ENCODE measurements at places on chromosomes 12 and 14. TPM values are rescaled to one million over a fixed set of nuclear protein-coding genes. Genes with fewer than 3 reads are reported as not detected.

The DTX1 gene
- total RNA-seq = 4.9 TPM

The IFT43 gene
- total RNA-seq = 41.6 TPM

The BDKRB2 gene
- total RNA-seq = 16.1 TPM

The NGB gene
- total RNA-seq = not detected

The GPRC5D gene
- total RNA-seq = 0.25 TPM

The TAS2R19 gene
- 4.6 TPM for total RNA-seq

- no peak for DNase-seq
Measured at GRCh38 chr14:99810559-99810874, 17.3 kb downstream of the EML1 start.

GRCh38 chr12:131827961-131828534, at the start of gene MMP17:
TSS of gene MMP17 (plus strand) at chr12:131828393. CDS start at chr12:131828495, 102 bp downstream.
- peak; percentile 81 for DNase-seq

DNA sequence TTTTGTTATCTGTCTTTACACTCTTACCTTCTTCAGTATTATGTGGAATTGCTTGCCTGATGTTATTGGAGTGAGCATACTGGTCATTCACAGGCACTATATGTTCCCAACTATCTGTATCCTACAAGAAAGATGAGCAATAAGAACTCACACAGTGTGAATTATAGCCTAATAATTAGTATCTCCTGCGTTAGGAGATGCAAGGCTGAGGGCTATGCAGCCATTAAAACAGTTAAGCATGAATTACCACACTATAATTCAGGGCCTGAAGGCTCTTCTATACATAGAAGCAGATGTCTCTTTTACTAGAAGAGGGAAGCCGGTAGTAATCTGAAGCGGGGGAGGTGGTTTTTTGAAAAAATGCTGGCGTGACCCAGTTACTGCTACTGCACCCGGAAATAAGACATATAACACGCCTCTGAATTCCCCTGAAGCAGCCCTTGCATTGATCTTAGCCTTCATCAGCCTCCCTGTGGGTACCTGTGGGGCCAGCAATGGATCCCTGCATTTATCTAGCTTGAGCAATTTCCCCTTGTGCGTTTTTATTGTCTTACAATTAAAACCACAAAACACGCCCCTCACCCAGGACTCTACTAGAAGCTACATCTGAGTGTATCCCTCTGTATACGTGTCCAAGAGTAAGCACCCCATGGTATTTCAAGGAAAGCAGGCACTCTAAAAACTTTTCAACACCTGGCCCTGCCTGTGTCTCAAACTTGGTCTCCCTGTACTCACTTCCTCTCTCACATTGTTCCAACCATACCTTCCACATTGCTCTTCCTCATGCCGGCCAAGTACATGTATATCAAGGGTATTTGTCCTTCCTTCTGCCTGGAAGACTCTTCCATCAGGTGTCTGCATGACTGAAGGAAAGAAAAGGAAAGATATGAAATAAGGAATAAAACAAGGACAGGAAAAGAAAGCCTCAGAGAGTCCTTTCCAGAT, 210.9 kb upstream of the ARID2 start:
- peak; percentile 22 for DNase-seq

GRCh38 chr12:110282956-110283817, 2.1 kb downstream of the ATP2A2 start:
- no peak for DNase-seq

- peak; percentile 80 for DNase-seq
Measured at GRCh38 chr14:92680781-92681650, 67.4 kb downstream of the LGMN start.

- no peak for DNase-seq
Measured at GRCh38 chr12:43766291-43766690, 7.5 kb downstream of the IRAK4 start.

- no peak for DNase-seq
Measured at GRCh38 chr14:105914738-105915385, 388.5 kb downstream of the TMEM121 start.

GRCh38 chr12:105470601-105471000, 140.1 kb downstream of the C12orf75 start:
- DNase-seq = no peak

DNA sequence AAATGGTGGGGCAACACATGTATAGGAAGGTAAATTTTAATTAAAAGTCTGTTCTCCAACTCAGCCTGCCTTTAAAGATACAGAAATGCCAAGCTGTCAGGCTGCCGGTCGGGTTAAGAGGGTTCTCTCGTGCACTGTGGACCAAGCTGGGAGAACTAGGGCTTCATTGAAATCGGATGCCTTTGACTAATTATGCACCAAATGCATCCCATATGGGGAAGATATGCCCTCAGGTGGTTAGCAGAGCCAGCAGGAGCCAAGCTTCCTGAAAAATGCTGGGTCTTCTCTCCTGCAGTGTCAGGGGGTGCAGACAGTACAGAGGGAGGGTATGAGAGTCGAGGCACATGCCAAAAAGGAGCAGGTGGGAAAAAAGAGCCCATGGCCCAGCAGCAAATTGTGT, 236.1 kb downstream of the CACNA1C start:
- no peak for DNase-seq

DNA sequence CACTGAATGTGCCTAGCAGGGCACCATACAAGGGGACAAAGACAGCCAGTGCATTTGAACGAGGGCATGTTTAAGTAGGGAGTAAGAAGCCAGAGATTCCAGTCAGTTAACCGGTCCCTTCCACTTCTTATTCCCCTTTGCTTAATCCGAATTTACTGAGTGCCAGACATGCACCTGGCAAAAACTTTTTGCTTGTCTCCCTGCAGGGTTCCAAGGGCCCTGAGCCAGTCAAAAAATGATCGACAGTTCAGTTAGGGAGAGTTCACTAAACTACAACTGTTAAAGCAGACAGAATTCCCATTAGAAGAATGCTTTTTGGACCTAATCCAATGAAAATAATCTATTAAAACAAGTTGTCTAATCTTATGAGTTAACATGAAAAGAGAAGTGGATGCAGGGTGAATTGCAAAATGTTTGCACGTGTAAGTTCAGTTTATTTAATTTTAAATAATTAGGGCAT, 193.8 kb downstream of the TMTC2 start:
- DNase-seq = no peak

- DNase-seq = no peak
Measured at GRCh38 chr12:15005064-15005463, 32.2 kb downstream of the PDE6H start.

DNA sequence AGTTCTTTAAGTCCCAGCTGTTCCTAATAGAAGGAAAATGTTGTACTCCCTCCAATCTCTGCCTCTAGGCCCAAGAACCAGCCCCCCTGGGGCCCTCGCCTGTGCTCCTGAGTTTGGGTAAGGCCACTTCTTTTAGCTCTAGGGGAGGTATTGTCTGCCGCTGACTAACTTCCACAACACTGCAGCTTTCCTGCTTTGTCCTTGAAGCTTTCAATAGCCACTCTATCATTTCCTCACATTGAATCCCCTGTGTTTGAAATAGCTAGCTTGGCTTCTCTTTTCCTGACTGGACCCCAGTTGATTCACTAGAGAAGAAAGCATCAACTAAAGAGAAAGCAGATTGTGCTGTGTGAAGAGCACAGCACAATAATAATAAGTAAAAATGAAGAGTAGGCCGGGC, 28.8 kb downstream of the KRT80 start:
- no peak for DNase-seq

- DNase-seq = no peak
Measured at GRCh38 chr12:120066341-120066740, 50.2 kb downstream of the RAB35 start.

GRCh38 chr14:33859306-33859705, 91.6 kb downstream of the EGLN3 start:
- no peak for DNase-seq

DNA sequence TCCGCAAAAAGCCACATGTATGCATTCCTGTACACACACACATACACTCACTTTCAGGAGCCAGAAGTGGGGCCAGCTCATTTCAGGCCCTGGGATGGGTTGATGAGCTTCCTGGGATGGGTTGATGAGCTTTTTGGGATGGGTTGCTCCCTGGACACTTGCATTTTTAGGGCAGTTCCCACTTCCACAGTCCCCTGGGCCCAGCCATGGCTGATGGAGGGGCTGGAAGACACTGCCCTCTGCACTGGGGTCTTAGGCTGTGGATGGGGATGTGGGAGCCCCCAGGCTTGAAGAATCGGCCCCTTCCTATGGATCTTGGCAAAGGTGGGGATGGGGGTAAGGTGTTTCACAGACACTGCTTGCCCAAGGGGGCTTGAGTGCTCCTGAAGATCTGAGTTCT, 12.7 kb downstream of the ACVRL1 start:
- no peak for DNase-seq

Measured in kidney (tissue), 22 donors.